NCI-H2227 treated with DMSO at 0.1 percent for 48 hours (cell line): ENCODE measurements at places on chromosomes 7 and 10.

DNA sequence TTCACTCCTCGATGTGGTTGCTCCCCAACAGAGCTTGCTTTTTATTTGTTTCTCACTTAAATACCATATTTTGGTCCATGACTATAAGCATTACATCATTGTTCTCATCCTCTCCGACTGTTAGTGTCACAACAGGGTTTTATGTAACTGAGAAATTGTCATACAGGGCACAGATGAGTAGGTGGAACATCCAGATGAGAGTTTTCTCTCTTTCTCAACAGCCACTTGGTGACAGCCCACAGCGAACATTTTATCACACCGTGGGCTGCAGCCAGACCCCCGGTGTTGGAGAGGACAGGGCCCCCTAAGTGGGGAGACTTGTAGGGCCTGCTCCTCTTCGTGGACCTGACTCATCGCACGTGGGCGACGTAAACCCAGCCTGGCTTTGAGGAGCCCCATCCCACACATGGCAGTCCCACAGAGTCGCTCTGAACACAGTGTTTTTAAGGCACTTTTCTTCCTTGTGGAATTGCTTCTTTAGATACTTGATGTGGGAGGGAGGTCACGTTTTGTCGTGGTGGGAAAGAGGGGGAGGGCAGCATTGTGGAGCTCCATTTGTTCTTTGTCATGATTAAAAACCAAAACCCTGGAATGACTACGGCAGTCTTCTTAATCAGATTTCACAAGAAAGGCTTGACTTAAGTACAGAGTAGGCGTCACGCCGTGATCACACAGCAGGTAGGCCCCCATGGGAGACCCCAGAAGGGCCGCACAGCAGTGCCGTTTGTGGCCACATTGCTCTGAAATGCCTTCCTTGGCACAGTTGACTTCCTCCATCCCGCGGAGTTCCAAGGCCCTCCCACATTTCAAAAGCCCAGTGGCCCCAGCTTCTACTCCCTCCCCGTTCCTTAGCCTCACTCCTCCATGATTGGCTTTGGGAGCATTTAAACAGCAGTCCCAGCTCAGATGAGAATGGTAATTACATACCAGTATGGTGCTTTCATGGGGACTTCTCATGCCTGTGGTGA, 220.6 kb downstream of the CCDC3 start:
- DNase-seq = no peak

- DNase-seq = no peak
Observed at GRCh38 chr10:114206902-114207301, 27.7 kb downstream of the TDRD1 start.

DNA sequence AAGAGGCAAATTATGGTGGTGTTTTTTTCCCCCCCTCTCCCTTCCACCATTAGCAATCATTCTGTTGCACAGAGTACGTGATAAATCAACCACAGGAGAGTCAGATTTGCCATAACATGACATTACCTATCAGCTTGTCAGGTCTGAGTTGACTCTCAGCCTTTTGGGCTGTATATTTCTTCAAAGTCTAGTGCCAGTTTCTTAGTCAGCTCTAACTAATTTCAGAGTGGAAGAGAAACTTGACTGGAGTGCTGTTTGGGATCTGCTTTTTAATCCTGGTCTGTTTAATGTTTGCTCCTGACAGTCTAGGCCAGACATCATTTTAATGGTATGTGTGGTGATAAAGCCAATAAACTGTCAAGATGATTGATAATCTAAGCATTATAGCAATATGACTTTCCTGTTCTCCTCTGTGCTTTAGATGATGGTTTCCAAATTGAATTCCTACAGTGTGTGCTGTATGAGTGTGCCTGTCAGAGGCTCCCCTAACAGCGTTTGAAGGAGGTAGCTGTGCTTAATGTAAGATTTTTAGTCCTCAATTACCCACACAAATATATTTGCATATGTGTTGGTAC, 76.9 kb downstream of the LRMDA start:
- DNase-seq = peak; percentile 22

DNA sequence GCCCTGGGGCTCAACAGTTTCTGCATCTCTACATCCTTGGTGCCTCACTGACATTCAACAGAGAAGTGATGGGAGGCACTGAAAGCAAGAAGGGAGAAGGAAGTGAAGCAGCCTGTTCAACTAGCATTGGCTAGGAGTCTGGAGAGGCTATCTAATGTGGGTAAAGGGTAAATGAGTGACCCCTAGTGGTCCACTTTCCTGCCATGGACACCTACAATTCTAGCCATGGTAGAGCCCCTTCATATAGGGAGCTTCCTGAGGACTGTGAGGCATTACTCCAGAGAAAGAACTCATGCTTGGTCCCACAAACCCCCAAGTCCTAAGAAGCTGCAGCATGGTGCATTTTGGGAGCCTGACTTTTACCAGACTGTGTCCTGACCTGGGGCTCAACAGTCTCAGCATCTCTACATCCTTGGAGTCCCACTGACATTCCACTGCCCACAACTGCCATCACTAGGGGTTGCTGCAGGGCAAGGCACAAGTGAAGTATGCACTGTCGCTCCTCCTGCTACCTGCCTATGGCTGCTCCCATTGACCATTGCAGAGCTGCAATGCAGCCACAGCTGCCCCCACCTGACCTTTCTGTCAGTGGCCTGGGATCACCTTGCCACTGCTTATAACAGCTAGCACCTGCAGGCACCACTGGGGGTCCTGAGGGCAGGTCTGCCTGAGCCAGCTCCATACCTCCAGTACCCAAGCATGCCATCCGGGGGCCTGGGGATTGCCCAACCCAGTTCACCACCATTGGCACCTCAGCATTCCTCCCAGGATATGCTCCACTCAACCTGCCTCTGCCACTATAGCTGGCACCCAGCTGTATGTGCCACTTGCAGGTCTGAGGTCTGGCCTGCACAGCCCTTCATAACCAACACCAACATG, 44.1 kb upstream of the CDK6 start:
- DNase-seq = no peak

DNA sequence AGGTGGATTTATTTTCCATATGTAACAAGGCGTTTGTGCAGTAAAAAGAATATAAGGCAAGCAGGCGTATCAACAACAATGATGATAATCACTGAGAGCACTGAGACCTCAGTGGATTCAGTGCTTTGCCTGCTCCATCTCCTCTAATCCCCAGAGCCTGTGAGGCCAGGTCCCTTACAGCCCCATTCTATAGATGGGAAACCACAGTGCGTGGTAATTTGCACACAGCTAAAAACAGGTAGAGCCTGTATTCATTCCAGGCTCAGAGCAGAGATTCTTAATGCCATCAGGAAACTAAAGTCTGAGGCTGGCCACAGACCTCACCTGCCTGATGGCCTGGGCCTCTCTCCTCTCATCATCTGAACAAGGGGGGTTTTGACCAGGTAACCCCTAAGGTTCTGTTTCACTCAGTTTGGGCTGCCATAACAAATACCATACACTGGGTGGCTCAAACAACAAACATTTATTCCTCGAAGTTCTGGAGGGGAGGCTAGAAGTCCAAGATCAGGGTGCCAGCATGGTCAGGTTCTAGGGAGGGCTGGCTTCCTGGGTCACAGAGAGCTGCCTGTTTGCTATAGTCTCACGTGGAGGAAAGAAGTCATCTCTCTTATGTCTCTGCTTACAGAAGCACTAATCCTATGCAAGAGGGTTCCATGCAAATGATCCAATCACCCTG, 10.3 kb upstream of the RASSF4 start:
- DNase-seq = no peak

DNA sequence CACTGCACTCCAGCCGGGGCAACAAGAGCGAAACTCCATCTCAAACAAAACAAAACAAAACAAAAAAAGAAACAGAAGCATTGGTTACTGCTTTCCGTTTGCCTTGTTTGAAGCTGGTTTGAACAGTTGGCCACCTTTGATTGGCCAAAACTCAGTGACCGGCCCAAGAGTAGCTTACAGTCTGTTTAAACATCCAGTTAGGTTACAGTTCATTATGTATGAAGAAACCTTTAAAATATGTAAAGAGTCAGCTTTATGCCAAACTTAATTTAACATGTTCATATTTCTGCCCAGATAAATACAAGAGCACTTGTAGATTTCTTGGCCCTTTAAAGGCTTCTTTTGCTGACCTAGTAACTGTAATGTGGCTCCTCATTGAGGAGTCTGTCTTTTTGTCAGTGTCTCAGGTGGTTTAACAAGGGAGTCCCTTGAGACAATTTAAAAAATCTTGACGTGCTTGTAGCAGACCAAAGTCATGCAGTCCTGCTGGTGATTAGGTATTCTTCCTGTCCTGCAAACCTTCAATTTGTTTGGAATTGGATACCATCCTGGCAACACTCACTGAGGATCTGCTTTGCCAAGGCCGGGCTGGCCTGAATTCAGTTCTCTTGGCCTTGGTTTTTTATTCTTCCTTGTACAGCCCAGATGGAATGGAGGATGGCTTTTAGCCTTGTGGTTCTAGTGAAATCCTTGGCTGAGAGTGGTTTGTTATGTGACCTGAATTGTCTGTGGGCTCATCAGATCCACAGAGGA, 128.9 kb downstream of the PLXDC2 start:
- no peak for DNase-seq

DNA sequence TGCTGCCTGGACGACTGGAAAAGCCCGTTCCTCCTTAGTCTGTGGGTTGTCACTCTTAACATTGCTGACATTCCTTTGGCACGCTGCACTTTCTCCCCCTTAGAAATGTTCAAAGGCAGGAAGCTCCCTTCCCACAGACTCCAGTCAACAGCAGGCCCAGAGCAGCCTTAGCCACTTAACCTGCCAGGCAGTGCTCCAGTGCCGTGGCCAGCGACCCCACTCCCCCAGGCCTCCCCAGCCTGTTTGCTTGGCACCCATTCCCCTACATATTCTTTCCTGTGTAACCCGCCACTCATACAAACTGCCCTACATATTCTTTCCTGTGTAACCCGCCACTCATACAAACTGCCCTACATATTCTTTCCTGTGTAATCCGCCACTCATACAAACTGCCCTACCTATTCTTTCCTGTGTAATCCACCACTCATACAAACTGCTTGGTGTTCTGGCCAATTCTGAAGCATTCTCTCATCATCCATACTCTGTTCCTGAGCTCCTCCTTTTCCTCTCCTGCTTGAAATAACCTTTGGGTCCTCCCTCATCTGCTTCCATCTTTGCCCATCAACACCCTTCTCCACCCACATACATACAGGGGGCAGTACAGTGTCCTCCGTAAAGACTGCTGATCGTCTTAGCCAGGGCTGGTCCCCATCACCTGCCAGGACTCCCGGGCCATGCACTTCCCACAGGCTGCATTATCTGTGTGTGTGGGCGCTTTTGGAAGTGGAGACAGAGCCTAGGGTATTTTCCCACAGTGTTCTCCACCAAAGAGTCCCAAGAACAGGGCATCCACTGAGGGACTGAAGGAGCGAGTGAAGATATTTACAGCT, 57.3 kb downstream of the ADARB2 start:
- DNase-seq = no peak

- DNase-seq = no peak
Observed at GRCh38 chr10:132405463-132405991, 8.5 kb downstream of the PWWP2B start.

DNA sequence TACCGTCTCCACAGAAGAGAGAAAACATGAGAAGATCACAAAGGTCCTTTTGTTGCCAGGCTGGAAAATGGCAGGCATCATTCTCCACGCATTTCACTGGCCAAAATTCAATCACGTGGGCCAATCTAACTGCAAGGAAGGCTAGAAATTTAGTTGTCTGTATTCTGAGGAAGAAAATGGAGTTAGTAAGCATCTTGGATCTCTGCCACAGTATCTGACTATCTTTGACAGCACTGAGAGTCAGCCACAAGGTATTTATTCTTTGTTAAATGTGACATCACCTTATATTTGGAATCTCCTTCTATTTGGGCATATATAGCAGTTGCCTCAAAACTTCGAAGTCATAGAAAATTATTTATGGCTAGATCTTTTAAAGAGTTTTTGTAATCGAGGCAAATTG, 213.9 kb downstream of the NSUN6 start:
- DNase-seq = no peak

DNA sequence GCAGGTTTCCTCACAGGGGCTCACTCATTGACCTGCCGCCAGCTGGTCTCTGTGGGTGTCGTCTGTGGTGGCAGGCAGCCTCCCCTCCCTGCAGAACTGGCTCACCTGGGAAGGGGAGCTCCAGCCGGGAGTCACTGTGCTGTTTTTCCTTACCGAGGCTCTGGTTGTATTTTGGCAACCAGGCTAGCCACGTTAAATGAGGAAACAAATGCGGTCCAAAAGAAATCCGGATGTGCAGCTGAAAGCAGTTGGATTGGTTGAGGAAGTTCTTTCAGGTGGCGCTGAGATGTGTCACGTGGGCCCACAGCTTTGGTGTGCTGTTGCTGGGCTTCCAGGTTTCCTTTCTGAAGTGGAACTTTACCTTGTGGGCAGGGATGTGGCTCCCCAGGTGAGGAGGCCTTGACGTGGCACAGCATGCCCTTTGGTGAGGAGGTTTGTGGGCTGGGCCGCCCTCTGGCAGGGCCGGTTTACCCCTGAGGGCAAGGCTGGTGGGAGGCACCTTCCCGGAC, 14.2 kb downstream of the MTURN start:
- DNase-seq = no peak

DNA sequence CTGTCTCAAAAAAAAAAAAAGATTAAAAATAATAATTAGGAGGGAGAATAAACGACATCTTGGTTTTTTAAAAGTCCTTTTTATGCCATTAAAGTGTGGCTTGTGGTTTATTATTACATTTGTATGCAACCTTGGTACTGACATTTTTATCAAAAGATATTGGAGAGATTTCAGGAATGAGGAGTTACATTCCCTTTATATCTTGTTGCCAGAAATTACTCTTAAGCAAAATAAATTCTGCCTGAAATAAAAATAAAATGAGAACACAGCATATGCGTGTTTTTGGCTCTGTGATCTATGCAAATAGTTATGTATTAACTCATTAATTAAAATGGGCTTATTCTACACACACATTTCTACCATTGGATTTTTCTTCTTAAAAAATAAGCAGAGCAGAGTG, 202.4 kb downstream of the BICC1 start:
- DNase-seq = no peak

- no peak for DNase-seq
Observed at GRCh38 chr10:81957976-81958375, 83.0 kb downstream of the NRG3 start.

GRCh38 chr7:3673524-3673923, 372.5 kb downstream of the SDK1 start:
- no peak for DNase-seq

DNA sequence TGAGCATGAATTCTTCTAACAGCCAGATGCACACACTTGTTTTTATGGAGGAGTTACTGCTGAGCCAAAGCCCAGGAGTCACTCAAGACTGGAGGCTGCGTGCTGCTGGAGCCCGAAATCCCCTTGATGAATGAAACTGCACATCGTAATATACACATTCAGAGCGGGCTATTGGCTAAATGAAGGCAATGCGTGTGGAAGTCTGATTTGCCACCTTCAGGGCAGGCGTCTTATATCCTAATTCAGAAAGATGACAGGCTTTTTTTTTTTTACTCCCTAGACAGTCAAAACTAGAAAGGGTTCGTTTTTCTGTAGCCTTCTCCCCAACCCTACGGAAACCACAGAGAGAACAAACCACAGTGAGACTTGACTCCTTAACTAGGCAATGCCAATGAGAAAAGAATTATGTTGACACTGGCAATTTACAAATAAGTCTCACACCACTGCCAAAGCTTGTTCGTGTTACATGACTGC, 227.2 kb upstream of the KLF14 start:
- DNase-seq = no peak

GRCh38 chr7:96786261-96786997, 76.8 kb upstream of the SEM1 start:
- DNase-seq = peak; percentile 37
